ENCODE measurements at places on chromosomes 16 and 17.

- no peak for DNase-seq
Observed at GRCh38 chr16:83932955-83933673, 19.9 kb upstream of the OSGIN1 start.

- DNase-seq, result no peak
Observed at GRCh38 chr17:77106874-77107358, 33.9 kb upstream of the SEC14L1 start.

DNA sequence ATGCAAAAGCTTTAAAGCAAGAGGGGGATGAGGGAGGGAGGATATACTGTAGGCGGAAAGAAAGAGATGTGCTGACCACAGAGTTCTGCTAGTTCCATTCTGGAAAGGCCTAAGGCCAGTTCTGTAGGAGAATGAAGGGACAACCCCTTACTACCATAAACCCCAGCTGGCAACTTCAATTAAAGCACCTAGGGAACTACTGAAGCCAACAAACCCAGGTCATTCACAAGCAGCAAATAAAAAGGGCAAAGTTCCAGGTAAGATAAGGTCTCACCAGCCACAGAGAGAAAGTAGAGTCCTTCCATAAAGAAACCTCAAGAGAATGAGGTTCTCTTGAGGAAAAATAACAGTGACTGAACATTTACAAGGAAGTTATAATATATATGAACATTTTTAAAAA, 12.8 kb downstream of the TERF2 start:
- DNase-seq, result no peak

DNA sequence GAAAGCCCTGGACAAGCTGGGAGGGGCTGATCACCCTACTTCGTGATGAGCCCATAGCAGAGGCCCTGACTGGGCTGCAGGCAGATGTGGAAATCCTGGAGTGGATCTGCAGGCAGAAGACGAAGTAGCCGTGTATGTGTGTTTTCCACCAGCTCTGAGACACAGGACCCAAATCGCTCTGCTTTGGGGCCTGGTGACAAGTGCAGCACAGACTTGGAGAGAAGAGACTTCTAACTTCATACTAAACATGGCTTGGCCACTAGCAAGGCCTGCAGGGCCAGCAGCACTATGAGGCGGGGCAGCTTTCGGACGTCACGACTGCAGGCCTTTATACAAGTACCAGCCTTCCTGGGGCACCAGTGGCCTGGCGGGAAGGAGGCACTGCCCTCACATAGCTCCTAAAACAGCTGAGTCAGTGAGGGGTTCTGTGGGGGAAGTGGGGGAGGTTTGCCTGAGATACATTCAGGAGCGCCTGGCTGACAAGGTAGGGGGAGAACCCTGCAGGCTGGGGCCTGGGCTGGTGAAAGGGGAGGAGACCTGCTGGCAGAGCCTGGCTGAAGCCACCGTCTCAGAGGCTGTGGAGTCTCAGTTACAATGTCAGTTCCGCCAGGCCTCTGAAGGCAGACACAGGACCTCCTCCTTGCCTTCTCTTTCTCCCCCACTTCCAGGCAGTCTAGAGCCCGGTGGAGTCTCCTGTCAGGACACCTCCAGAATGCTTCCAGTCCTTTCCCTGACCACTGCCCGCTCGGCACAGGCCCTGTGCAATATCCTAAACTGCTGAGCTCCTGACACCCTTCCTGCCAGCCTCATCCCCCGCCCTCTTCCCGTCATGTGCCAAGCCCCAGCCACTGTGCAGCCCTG, 73.4 kb downstream of the WSB1 start:
- DNase-seq, result no peak

DNA sequence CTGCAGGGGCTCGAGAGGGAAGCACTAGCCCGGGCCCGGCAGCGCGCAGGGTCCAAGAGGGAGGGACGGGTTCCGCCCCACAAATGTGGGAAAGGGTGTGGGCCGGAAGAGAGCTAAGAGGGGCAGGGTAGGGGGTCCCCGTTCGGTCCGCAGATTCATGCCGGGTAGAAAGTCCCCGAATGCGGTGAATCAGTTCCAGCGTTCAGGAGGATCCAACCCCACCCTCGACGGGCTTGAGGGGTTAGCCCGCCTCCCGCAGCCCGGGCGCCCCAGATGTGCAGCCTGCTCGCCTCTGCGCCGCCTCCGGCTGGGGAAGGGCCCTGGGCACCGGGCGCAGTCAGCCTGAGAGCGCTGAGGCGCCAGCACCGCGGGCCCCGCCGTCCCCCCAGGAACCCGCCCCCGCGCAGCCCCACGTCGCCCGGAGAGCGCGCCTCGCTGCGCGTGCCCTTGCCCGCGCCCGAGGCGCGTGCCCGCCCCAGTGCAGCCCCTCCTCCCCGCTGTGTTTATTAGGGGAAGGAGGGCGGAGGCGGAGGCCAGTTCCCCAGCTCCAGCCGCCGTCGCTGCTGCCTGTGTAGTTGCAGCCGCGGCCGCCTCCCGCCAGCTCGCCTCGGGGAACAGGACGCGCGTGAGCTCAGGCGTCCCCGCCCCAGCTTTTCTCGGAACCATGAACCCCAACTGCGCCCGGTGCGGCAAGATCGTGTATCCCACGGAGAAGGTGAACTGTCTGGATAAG, at the start of gene LASP1:
LASP1 (plus strand) TSS at position 533 of the 733 bp plus-strand sequence; CDS start at position 665, 132 bp downstream.
- peak; percentile 89 for DNase-seq

- no peak for DNase-seq
Observed at GRCh38 chr17:73742948-73743381, 98.7 kb upstream of the SDK2 start.

GRCh38 chr16:52817696-52818095, 235.0 kb downstream of the CHD9NB start:
- DNase-seq, result no peak
